ENCODE measurements at places on chromosomes 4 and X.

GRCh38 chr4:1179089-1179441 lies 6.7 kb upstream of the SPON2 start:
- H3K4me1 ChIP-seq: no peaks in the 10 kb centered on the region
- no peak overlapping the region for H3K27ac ChIP-seq
- peaks cover 6% of the 10 kb centered on the region for H3K36me3 ChIP-seq

- H3K27me3 ChIP-seq: no peaks in the 10 kb centered on the region
- no peak for DNase-seq
- no peak overlapping the region for H3K27ac ChIP-seq
- H3K4me1 ChIP-seq: no peaks in the 10 kb centered on the region
- H3K36me3 ChIP-seq: no peaks in the 10 kb centered on the region
Measured at GRCh38 chrX:47297874-47298273, 65.1 kb downstream of the USP11 start.

DNA sequence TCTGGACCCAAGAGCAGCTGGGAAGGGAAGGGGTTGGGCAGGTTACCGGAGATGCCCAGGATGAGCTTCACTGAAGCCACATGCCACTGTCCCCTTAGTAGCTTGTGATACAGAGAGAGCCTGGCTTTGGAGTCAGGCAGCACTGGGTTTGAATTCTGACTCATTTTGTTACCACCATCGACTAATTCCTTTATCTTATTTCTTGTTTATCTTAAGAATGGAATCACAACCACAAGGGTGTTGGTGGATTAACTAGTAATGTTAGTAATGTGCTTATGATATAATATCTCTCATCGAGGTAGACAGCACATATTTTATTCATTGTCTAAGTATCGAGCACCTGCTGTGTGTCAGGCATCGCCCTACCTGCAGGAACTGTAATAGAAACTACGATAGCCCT lies 17.7 kb upstream of the STX18 start:
- no peaks in the 10 kb centered on the region for H3K27me3 ChIP-seq
- no peak for DNase-seq
- H3K36me3 ChIP-seq: peaks cover 20% of the 10 kb centered on the region
- H3K4me1 ChIP-seq: no peaks in the 10 kb centered on the region

DNA sequence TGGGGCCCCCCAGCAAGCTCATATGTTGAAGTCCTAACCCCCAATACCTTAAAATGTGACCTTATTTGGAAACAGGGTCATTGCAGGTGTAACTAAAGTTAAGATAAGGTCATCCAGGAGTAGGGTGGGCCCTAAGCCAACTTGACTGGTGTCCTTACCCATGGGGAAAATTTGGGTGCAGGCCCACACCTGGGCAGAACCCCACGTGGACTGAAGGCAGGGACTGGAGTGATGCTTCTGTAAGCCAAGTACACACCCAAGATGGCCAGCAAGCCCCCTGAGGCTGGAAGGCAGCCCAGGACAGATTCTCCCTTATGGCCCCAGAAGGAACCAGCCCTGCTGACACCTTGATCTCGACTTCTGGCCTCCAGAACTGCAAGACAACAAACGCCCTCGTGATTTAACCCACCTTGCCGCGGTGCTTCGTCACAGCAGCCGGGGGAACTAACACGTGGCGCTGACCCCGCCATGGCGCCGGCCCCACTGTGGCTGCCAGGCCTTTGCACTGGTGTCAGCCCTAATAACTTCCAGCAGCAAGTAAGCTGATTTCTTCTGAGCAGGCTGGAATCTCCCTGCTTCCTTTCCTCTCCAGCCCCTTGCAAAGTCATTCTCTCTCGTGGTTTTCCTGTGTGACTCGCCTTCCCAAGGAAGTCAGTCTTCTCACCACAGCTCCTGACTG lies 23.2 kb upstream of the MXD4 start:
- H3K4me1 ChIP-seq: peaks cover 44% of the 10 kb centered on the region
- H3K27me3 ChIP-seq: no peaks in the 10 kb centered on the region
- peak; percentile 26 for DNase-seq

DNA sequence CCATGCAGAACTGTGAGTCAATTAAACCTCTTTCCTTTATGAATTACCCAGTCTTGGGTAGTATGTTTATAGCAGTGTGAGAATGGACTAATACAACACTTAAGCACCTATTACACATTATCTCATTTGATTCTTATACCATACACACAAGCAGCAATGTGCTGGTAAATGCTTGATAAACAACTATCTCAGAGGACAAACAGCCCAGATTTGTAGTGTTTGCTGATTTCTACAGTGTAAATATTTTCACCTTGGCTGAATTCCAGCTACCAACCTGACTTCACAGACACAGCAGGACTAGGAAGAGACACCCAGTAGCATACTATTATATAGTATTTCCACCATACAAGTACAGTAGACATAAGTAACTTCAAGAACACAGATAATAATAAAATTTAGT lies 406.5 kb upstream of the CNKSR2 start:
- no peaks in the 10 kb centered on the region for H3K4me1 ChIP-seq
- H3K36me3 ChIP-seq: no peaks in the 10 kb centered on the region
- H3K4me3 ChIP-seq: no peak overlapping the region
- no peaks in the 10 kb centered on the region for H3K27me3 ChIP-seq
- no peak overlapping the region for H3K27ac ChIP-seq
- DNase-seq: no peak

DNA sequence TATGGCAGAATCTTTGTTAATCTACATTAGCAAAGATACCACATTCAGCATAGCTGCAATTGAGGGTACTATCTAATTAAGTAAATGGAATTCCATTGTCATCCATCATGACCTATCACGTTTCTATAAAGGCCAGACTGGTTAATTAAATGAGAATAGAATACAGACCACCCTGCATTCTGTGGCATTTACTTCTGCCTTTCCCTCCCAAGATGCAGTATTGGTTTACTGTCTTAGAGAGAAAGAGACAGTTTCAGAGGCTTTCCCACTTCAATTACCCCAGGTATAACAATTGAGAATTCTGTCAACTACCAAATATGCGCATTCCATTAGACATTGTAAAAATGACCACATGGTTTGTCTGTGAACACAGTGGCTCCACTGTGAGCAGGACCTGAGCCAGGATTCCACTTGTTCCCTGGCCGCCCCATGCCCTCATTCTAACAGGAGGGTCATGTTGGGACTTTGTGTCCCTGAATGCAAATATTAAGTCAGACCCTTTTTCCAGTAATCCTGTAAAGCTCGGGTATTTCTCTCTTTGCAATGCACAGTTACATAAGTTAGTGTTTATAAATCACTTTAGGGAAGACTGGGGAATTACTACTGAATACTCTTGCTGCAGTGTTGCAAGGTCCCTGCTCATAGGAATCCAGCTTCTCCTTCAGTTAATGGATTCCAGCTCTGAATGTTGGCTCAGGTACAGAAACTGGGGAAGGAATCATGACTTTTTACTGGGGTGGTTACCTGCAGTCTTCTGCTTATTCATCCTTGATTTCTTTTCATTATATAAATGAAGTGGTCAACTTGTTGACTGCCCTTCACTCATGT lies 261.0 kb downstream of the PDGFC start:
- H3K36me3 ChIP-seq: no peaks in the 10 kb centered on the region
- no peak overlapping the region for H3K4me3 ChIP-seq
- no peaks in the 10 kb centered on the region for H3K4me1 ChIP-seq
- H3K27me3 ChIP-seq: no peaks in the 10 kb centered on the region
- no peak overlapping the region for H3K27ac ChIP-seq

DNA sequence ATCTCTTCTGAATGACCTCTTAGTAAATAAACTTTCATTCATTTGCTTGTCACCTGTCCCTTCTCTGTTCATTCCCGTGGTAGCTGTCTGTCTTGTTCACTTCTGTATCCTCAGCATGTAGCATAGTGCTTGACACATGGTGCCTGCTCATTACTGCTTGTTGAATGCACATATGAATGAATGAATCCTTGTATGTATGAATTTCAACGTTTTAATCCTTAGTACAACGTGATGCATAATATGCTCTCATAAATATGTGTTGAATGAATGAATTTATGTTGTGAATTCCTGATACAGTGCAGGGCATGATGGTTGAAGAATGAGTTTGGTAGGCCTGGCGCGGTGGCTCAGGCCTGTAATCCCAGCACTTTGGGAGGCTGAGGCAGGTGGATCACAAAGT lies 3.0 kb downstream of the TLR10 start:
- no peak overlapping the region for H3K27ac ChIP-seq
- no peaks in the 10 kb centered on the region for H3K36me3 ChIP-seq
- H3K4me3 ChIP-seq: no peak overlapping the region
- no peaks in the 10 kb centered on the region for H3K27me3 ChIP-seq
- no peak for DNase-seq
- peaks cover 4% of the 10 kb centered on the region for H3K4me1 ChIP-seq

DNA sequence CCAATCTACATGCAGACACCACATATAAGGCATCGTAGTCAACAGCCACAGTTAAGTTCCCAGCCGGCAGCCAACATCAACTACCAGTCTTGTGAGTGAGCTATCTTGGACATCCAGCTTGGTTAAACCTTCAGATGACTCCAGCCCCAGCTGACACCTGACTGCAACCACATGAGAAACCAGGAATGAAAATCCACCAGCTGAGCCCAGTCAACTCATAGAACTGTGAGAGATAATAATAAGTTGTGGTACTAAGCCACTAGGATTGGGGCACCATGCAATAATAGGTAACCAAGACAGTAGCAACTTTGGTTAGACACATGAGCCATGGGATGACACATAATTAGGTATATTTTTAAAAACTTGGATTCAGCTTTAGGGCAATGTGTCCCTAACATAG lies 188.1 kb upstream of the BCOR start:
- H3K4me1 ChIP-seq: peaks cover 12% of the 10 kb centered on the region
- no peaks in the 10 kb centered on the region for H3K27me3 ChIP-seq
- H3K4me3 ChIP-seq: no peak overlapping the region

- peaks cover 36% of the 10 kb centered on the region for H3K36me3 ChIP-seq
- H3K4me1 ChIP-seq: peaks cover 34% of the 10 kb centered on the region
- no peak overlapping the region for H3K4me3 ChIP-seq
Measured at GRCh38 chr4:98919996-98920395, 8.9 kb downstream of the EIF4E start.

DNA sequence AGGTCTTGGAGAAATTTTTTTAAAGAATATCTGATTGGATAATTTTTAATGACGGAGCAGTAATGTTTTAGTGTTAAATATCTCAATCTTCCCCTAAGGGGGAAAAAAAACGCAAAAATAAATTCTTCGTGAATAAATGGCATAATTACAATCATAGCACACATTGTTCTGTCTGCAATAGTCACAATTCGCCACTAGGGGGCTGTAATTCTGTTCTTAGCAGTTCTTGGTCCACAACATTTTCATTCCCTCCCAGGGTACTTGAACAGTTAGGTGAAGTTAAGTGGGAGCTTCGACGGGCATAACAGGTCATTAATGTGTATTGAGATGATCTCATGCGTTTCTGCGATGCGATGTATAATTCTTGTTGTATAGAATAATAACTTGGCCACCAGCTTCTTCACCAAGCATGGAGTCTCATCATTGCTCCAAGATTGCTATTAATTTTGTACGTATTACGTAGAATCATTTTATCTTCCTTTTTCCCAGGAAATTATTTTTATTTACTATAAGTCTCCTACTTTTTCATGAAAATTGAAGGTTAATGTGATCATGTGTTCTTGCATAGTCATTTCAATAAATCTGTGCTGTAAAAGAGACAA lies 27.2 kb downstream of the HTR2C start:
- no peaks in the 10 kb centered on the region for H3K36me3 ChIP-seq
- no peaks in the 10 kb centered on the region for H3K4me1 ChIP-seq
- H3K4me3 ChIP-seq: no peak overlapping the region
- H3K27ac ChIP-seq: no peak overlapping the region
- H3K27me3 ChIP-seq: no peaks in the 10 kb centered on the region
- peak; percentile 16 for DNase-seq

DNA sequence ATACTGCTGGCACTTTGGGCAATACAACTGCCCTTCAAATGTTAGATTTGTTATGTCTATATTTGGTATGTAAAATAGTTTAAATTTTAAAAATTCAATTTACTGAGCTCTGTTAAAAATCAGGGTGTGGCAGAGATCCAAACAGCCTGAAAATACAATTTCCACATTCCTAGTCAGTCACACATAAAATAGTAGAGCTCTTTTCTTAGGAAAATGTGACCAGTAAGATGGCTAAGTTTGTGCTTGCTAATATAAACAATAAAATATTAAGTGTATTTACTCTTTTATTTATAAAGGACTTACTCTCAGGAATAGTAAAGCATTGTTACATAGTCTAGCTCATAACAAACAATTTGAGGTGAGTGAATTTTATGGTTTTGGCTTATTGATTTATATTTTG lies 200.2 kb downstream of the DKK2 start:
- no peak overlapping the region for H3K4me3 ChIP-seq
- no peaks in the 10 kb centered on the region for H3K4me1 ChIP-seq
- H3K36me3 ChIP-seq: no peaks in the 10 kb centered on the region
- no peak for DNase-seq

GRCh38 chrX:23959781-23960180 lies 52.0 kb downstream of the CXorf58 start:
- no peaks in the 10 kb centered on the region for H3K36me3 ChIP-seq
- no peaks in the 10 kb centered on the region for H3K27me3 ChIP-seq
- peak overlapping the region; percentile 83 for H3K27ac ChIP-seq
- H3K4me1 ChIP-seq: peaks cover 12% of the 10 kb centered on the region

GRCh38 chrX:106894392-106894909 lies 8.7 kb downstream of the RIPPLY1 start:
- peak; percentile 64 for DNase-seq
- no peaks in the 10 kb centered on the region for H3K27me3 ChIP-seq
- H3K4me3 ChIP-seq: no peak overlapping the region
- peaks cover 5% of the 10 kb centered on the region for H3K4me1 ChIP-seq
- H3K27ac ChIP-seq: no peak overlapping the region

GRCh38 chr4:84878090-84878489 lies 88.4 kb downstream of the WDFY3 start:
- H3K36me3 ChIP-seq: no peaks in the 10 kb centered on the region
- no peaks in the 10 kb centered on the region for H3K27me3 ChIP-seq
- H3K4me3 ChIP-seq: no peak overlapping the region

DNA sequence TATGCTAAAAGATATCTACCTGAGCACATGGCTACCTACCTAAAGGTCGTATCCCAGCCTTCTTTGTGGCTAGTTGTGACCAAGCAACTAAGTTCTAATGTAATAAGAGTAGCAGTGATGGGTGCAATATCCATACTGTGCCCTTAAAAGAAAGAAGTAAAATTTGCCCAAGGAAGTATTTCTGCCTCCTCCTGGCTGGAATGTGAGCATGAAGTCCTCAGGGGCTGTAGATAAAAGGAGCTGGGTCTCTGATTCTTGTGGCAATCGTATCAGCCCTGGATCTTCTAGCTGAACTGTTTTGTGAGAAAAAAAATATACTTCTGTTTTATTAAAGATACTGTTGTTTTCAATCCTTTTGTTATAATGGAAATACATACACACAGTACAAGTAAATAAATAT lies 217.4 kb downstream of the GPAT3 start:
- no peaks in the 10 kb centered on the region for H3K27me3 ChIP-seq
- H3K4me3 ChIP-seq: no peak overlapping the region
- no peak overlapping the region for H3K27ac ChIP-seq
- no peak for DNase-seq
